ENCODE measurements at places on chromosomes 13 and 19. TPM values are rescaled to one million over a fixed set of nuclear protein-coding genes. Genes with fewer than 3 reads are reported as not detected.

Gene IRGC
- total RNA-seq, result not detected

Gene TLE2
- total RNA-seq, result 54.8 TPM

Gene S1PR4
- 2.4 TPM for total RNA-seq

Gene GRIK5
- total RNA-seq, result 24.5 TPM

Gene OR7C1
- not detected for total RNA-seq

Gene ZNF773
- 9.6 TPM for total RNA-seq

Gene SELENOV
- total RNA-seq, result not detected

Gene KRTDAP
- not detected for total RNA-seq

Gene CLEC17A
- 0.18 TPM for total RNA-seq

Gene MED25
- total RNA-seq, result 40.3 TPM

Gene ZNF540
- total RNA-seq, result 6.6 TPM

Gene MIR17HG
- 7.7 TPM for total RNA-seq

Gene CLC
- not detected for total RNA-seq

Gene TMEM259
- 118 TPM for total RNA-seq

Gene PSG6
- not detected for total RNA-seq

Gene CATSPERD
- total RNA-seq, result not detected

Gene ZNF813
- 4.0 TPM for total RNA-seq

Gene NALCN
- 16.2 TPM for total RNA-seq

Gene ACP7
- total RNA-seq, result not detected

Gene SLITRK1
- total RNA-seq, result 0.10 TPM

Gene NOVA2
- 18.2 TPM for total RNA-seq

Gene KLC3
- not detected for total RNA-seq

Gene KLHL1
- not detected for total RNA-seq

Gene APOE
- 96.1 TPM for total RNA-seq

Gene CEACAM8
- 0.19 TPM for total RNA-seq

Gene RNASEH2B
- total RNA-seq, result 36.6 TPM

Gene FGF14
- 4.6 TPM for total RNA-seq

Gene NXNL1
- total RNA-seq, result not detected

Gene LILRB2
- total RNA-seq, result 22.7 TPM

Gene MEIOSIN
- total RNA-seq, result not detected

Gene CABP5
- total RNA-seq, result not detected

Gene KDM4B
- total RNA-seq, result 37.5 TPM

Gene C2CD4C
- total RNA-seq, result 0.88 TPM

Gene CEACAM4
- 1.8 TPM for total RNA-seq

Gene SIGLEC9
- total RNA-seq, result 10.4 TPM
